ENCODE measurements at places on chromosomes 2 and 18.

DNA sequence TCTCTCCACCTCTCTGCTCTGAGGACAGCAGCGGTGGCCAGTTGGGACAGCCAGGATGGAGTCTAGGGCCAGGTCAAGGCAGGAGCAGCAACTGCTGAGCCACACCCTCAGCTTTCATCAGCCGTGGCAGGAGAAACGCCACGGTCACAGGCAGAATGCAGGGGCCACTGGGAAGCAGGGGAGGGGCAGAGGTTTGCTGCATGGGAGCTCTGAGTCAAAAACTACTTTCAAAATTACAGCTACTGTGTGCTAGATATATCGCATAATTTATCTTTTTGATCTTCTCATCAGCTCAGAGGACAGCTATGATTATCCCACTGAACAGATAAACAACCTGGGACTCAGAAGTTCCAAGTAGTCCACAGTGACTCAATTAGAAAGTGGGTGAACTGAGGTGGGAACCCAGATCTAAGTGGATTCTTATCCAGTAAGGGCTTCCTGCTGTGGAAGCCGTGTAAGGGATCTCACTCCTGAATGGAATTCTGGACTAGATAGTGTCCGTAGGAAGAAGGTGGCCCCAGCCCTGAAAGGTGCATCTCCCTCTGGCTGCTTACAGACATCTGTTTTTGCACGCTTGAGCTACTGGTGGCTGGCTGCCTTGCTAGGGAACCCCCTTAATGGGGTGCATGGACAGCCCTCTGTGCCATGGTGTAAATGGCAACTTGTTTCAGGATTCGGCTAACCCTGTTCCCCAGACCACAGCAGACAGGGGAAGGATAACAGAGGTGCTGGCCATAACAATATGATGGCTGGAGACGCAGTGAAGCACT lies 194.6 kb upstream of the SMAD2 start:
- no peak for DNase-seq

DNA sequence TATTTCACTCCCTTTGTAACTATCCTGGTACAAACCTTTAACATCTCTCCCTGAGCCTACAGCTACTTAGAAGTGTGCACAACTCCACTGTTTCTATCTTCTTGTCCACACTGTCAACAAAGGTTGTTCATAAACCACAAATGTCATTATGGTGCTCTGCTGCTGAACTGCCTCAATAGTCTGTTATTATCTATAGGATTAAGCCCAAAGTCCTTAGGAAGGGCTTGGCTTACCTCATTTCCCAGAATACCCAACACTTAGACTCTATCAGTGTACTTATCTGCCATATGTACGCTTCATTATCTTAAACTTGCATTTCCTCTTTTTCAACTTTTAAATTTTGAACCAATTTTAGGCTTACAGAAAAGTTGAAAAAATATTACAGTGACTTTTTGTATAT lies 94.2 kb downstream of the HNMT start:
- DNase-seq = no peak

GRCh38 chr18:63079114-63079513 lies 240.5 kb downstream of the BCL2 start:
- no peak for DNase-seq

GRCh38 chr2:88170472-88170892 lies 336 bp downstream of the THNSL2 start:
- no peak for DNase-seq

GRCh38 chr2:133816037-133816436 lies 247.8 kb upstream of the NCKAP5 start:
- DNase-seq = no peak

GRCh38 chr2:206820807-206821206 lies 55.4 kb downstream of the FASTKD2 start:
- no peak for DNase-seq

DNA sequence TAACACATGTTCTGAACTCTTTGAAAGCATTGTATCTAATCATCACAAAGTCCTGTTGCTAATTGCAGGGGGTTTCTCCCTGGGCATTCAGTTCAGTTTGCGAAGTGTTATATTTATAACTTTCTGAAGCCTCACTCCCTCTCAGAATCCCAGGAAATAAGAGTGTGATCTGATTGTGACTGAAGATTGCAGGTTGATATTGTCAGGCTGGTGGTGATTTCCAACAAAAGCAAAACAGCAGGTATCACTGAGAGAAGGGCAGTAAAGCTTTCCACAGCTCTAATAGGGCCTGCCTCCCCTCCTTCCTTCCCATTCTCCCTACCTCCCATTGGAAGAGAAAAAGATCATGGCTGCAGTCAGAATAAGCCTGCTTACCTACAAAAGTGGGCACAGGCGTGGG lies 466.7 kb upstream of the FSHR start:
- DNase-seq = no peak

DNA sequence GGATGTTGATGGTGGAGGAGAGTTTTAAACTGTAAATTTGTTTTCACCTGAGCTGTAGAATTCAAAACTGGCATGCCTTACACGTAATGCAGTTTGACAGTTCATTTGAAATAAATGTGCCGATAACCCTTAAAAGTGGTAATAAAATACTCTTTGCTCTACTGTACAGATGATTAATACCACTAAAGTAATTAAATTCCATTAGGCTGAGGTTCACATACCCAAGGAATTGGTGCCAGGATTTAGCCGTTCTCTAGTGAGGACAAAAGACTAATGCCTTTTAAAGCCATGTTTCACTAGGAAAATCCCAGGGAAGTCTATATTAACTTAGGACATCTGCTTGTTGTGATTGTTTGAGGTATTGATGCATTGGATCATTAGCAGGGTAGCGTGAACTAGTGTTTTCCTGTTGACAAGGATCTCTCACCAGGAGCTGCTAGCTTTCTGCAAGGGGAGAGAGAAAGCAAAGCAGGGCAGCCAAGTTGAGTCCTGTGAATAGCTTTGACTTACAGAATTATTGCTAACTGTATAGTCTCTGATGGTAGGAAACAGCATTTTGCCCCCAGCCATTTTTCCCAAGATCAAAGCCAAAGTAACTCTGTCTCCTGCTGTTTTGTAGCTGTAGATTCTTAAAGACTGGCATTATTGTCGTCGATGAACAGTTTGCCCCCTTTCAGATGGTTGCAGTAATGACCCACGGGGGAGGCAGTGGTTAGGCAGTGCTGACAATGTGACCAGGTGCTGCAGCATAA lies 280.9 kb upstream of the FANCL start:
- DNase-seq = no peak

DNA sequence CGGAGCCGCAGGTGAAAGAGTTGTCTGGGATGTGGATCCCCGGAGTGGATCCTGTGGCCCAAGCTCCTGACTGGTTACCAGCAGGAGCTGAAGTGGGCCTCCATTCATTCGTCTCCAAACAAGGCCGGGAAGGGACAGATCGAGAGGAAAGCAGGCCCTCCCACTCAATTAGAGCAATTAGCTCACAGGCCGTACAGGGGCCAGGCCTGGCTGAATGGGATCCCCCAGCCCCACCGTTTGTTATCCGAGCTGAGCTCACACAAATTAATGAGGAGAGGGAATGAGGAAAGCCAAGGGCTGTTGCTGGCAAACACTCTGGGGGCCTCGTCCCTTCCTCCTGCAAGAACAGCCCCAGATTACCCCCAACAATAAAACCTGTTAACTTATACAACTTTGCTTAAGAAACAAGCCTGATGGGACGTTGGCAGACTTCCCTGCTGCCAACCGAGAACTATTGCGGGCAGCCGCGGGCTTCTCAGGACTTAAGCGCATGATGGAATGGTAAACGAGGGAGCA lies 338.0 kb downstream of the BCL11A start:
- DNase-seq = no peak

GRCh38 chr2:114968748-114969400 lies 526.4 kb downstream of the DPP10 start:
- DNase-seq = no peak

GRCh38 chr18:76720683-76721082 lies 101.7 kb upstream of the ZNF236 start:
- DNase-seq = no peak

GRCh38 chr2:120233292-120233691 lies 10.1 kb upstream of the TMEM185B start:
- DNase-seq = no peak

DNA sequence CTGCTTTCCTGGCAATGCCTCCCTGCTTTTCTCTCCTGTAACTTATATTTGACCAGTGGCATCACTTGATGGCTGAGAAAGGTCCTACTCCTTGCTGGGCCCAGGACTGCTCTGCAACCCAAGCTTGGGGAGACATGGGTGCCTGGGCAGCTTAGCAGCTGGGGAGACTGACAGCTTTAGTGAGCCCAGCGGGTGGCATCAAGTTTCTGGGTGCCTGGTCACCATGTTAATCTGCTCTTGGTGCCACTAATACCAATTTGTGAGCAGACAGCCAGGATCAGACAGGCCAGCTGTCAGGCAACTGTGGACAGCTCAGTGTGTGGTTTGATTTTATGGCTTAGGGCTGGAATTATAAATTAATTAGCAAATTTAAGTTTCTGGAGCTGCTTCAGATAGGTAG lies 144.8 kb upstream of the GLI2 start:
- DNase-seq = no peak

- no peak for DNase-seq
Measured at GRCh38 chr2:164890544-164890943, 48.9 kb upstream of the COBLL1 start.

- no peak for DNase-seq
Measured at GRCh38 chr2:139033300-139033699, 253.1 kb upstream of the NXPH2 start.

DNA sequence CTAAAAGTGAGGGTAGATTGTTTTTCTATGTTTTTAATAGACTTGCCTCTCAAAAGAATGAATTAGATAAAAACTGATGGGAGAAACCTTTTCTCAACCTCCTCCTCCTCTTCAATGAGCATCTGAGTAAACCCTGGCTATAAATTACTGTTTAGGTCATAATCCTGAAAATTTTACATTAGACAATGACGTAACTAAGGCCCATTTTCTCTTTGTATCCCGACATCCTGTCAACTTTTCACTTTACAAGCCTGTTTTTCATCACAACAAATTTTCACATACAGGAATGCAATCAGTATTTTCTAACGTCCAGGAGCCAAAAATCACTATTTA lies 1.3 kb downstream of the SPIRE1 start:
- no peak for DNase-seq

DNA sequence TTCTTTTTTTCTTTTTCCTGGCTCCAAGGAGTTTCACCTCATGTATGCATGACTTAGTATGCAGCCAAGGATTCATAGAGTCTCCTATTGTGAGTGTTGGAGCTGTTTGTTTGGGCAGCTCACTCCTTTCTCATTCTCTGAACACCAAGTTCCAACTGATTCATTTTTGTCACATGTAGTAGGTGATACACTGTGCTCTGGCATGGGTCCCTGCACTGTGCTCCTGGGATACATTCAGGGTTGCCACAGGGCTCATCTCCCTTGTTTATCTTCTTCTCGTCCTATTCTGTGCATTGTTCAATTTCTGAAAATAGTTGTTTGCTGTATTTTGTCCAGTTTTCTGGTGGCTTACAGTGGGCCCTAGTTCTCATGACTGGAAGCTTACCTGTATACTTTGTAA lies 96.8 kb downstream of the ZNF407 start:
- DNase-seq = no peak

DNA sequence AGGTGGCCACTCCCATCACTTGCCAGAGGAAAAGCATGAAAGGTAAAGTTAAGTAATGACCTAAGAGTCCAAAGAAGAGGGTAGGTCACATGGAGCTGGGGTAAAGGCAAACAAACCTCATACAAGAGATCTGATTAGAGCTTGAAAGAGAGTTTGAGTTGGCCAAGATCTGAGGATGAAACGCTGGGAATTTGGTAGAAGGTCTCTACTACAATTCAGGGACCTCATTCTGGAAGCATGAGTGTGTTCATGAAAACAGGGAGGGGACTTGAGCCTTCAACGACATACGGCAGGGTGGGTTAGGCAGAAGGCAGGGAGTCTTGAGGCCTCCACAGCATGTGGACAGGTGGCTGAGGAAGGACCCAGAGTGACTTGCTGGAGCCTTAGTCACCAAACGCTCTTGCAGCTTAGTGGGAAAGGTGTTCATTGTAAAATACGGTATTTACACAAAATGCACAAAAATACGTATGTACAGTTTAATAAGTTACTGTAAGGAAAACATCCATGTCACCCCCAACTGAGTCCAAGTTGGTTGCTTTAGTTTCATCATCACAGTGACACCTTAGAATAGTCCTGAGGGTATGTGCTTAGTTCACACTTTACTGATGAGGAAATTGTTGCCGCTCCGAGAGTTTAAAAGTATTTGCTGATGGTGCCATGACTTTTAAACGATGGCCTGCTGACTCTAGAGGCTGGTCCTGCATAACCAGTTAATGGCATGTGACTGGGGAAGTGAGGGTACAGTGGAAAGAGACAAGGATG lies 5.0 kb upstream of the FARP2 start:
- DNase-seq = no peak

DNA sequence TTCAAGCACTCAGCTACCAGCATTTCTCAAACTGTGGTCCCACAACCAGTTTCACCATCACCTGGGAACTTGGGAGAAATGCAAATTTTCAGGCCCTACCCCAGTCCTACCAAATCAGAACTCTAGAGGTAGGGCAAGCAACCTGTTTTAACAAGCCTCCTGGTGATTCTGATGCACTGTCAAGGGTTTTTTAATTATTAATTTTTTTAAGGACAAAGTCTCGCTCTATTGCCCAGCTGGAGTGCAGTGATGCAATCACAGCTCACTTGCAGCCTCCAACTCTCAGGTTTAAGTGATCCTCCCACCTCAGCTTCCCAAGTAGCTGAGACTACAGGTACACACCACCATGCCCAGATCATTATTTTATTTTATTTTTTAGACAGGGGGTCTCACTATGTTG lies 7.8 kb downstream of the ACMSD start:
- no peak for DNase-seq

DNA sequence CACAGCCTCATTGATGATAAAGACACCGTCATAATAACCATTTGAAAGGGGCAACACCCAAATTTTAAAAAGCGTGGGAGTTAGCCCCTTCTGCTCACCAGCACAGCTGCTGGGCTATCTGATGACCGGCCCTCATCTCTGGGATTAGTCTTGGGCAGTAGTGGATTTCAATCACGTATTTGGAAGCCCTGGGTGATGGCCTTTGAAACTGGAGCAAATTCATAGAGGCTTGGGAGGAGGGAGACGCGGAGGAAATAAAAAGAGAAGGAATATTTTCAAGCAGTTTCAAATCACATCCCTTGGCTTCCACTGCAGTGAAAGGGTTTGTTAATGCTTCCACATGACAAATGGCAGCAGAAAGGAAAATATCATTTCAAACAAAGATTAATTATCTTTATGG lies 357.8 kb downstream of the ZNF516 start:
- no peak for DNase-seq

- no peak for DNase-seq
Measured at GRCh38 chr2:215361211-215361875, 49.5 kb downstream of the ATIC start.

GRCh38 chr2:163345795-163346573 lies 389.8 kb downstream of the FIGN start:
- DNase-seq = no peak

- DNase-seq = no peak
Measured at GRCh38 chr18:11150271-11150615, 874 bp upstream of the PIEZO2 start.
